ENCODE measurements at places on chromosomes 1 and 21. TPM values are rescaled to one million over a fixed set of nuclear protein-coding genes. Genes with fewer than 3 reads are reported as not detected.

The HJV gene
- total RNA-seq, result not detected

The FGR gene
- total RNA-seq, result 0.24 TPM

The HFM1 gene
- total RNA-seq, result not detected

DNA sequence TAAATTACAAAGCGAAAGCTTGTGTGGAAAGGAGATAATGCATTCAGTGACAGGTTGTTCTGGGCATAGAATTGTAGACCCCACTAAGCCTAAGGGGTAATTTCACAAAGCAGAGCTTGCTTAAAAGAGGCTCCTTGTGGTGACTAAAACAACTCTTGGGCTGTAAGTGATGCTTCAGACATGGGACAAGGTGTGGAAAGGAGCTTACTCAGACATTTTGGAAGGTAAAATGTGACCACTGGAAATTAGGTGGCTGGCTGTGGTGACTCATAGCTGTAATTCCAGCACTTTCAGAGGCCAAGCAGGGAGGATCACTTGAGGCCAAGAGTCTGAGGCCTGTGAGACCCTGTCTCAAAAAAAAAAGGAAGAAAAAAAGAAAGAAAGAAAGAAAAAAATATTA is 51.1 kb upstream of the LRRC8C start:
- DNase-seq, result peak; percentile 35
- H3K27me3 ChIP-seq, result no peaks in the 10 kb centered on the region
- H3K36me3 ChIP-seq, result peaks cover 80% of the 10 kb centered on the region
- H3K27ac ChIP-seq, result peak overlapping the region; percentile 53
- H3K4me1 ChIP-seq, result peaks cover 58% of the 10 kb centered on the region
- no peak overlapping the region for H3K4me3 ChIP-seq

DNA sequence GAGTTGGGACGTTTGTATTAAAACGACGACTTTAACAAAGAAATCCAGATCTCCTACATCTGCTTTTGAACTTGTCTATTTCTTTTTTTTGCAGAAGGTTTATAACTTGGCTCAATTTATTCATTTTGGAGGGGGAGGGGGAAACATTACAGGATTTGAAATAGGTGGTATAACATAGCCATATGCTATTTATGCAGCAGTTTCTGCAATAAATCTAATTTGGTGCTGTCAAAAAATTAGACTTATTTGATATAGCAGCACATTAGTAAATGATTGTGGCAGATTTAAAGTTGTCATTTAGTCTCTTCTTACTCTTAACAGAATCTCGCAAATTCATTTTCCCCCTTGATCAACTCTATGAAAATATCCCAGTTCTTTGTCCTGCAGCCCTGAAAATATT is 138.2 kb downstream of the SDCCAG8 start:
- no peaks in the 10 kb centered on the region for H3K27me3 ChIP-seq
- no peak for DNase-seq
- H3K4me3 ChIP-seq, result no peak overlapping the region
- H3K4me1 ChIP-seq, result peaks cover 5% of the 10 kb centered on the region

- DNase-seq, result no peak
- H3K36me3 ChIP-seq, result no peaks in the 10 kb centered on the region
- H3K27me3 ChIP-seq, result no peaks in the 10 kb centered on the region
- H3K4me3 ChIP-seq, result no peak overlapping the region
- H3K4me1 ChIP-seq, result no peaks in the 10 kb centered on the region
Observed at GRCh38 chr1:211632808-211633523, 42.5 kb downstream of the NEK2 start.

GRCh38 chr1:54336116-54336515 is 70.1 kb downstream of the SSBP3 start:
- no peak overlapping the region for H3K27ac ChIP-seq
- no peak overlapping the region for H3K4me3 ChIP-seq
- H3K27me3 ChIP-seq, result no peaks in the 10 kb centered on the region
- DNase-seq, result no peak

GRCh38 chr1:13487143-13487868 is 26.5 kb downstream of the LRRC38 start:
- no peaks in the 10 kb centered on the region for H3K4me1 ChIP-seq
- H3K36me3 ChIP-seq, result no peaks in the 10 kb centered on the region
- no peak overlapping the region for H3K4me3 ChIP-seq
- peaks cover 10% of the 10 kb centered on the region for H3K27me3 ChIP-seq
- no peak overlapping the region for H3K27ac ChIP-seq

DNA sequence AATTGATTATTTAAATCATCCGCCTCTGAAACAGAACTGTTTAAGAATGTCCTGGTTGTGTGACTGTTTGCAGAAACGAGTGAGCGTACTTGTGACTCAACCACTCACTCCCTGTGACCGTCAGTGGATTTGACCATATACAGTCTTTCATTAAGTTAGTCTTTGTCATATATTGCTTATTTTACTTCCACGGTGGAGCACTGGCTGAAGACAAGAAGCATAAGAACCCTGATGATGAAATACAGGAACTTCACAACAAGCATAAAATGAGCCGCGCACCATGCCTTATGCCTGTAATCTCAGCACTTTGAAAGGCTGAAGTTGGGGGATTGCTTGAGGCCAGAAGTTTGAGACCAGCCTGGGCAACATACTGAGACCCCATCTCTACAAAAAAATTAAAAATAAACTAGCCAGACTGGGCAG is 194.0 kb downstream of the TOMM20 start:
- H3K4me3 ChIP-seq, result no peak overlapping the region
- no peaks in the 10 kb centered on the region for H3K36me3 ChIP-seq
- peak; percentile 7 for DNase-seq
- no peaks in the 10 kb centered on the region for H3K27me3 ChIP-seq
- H3K27ac ChIP-seq, result peak overlapping the region; percentile 34

GRCh38 chr21:35139382-35139715 is 90.2 kb upstream of the RUNX1 start:
- H3K36me3 ChIP-seq, result no peaks in the 10 kb centered on the region
- no peaks in the 10 kb centered on the region for H3K27me3 ChIP-seq
- peaks cover 26% of the 10 kb centered on the region for H3K4me1 ChIP-seq
- no peak for DNase-seq
- peak overlapping the region; percentile 68 for H3K4me3 ChIP-seq

GRCh38 chr1:245390975-245391374 is 236.2 kb downstream of the KIF26B start:
- H3K27ac ChIP-seq, result no peak overlapping the region
- DNase-seq, result no peak
- H3K36me3 ChIP-seq, result no peaks in the 10 kb centered on the region
- no peaks in the 10 kb centered on the region for H3K4me1 ChIP-seq
- no peaks in the 10 kb centered on the region for H3K27me3 ChIP-seq

- DNase-seq, result peak; percentile 67
- H3K4me3 ChIP-seq, result peak within 1 kb of the TSS; percentile 20
- peaks cover 43% of the 10 kb centered on the region for H3K27me3 ChIP-seq
- peaks cover 3% of the 10 kb centered on the region for H3K4me1 ChIP-seq
Observed at GRCh38 chr1:159945483-159946241, at the start of gene IGSF9. IGSF9 (minus strand) TSS chr1:159945613; CDS start chr1:159943454, 2,159 bp downstream.

- H3K36me3 ChIP-seq, result no peaks in the 10 kb centered on the region
- no peaks in the 10 kb centered on the region for H3K4me1 ChIP-seq
- peaks cover 11% of the 10 kb centered on the region for H3K27me3 ChIP-seq
Observed at GRCh38 chr1:116115476-116116439, 4.6 kb downstream of the MAB21L3 start.

- H3K36me3 ChIP-seq, result no peaks in the 10 kb centered on the region
- DNase-seq, result no peak
- H3K27ac ChIP-seq, result no peak overlapping the region
- peaks cover 3% of the 10 kb centered on the region for H3K27me3 ChIP-seq
- no peak overlapping the region for H3K4me3 ChIP-seq
Observed at GRCh38 chr1:211895126-211895759, 64.7 kb upstream of the LPGAT1 start.

The SNIP1 gene
- total RNA-seq, result 19.0 TPM

DNA sequence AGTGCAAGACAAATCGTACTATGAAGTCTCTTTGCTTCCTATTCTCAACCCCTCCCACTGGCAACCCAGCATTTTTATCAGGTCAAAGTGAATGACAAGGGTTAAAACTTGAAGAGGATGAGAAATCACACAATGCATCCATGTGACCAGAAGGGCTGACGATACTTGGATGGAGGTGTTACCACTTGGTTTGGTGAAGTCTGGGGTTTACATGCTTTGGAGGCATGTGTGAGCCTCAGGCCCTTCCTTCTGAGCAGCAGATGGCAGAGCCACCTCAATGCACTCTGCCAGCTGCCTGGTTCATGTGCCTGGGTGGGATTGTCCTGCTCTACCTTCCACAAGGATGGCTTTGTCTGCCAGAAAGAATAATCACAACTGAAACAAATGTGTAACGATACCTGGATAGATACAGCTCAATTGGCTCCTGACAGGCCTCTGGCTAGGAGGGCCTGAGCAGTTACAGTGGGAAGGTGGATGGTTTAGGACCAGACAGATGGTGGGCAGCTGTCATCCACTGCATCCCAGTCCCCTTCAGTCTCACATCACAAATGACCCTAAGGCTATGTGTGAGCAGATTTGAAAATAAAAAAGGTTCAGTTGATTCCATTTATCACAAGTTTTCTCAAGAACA is 51.5 kb upstream of the CNIH3 start:
- H3K4me1 ChIP-seq, result no peaks in the 10 kb centered on the region
- DNase-seq, result no peak
- no peak overlapping the region for H3K4me3 ChIP-seq
- H3K27me3 ChIP-seq, result no peaks in the 10 kb centered on the region
- H3K27ac ChIP-seq, result no peak overlapping the region
- no peaks in the 10 kb centered on the region for H3K36me3 ChIP-seq

DNA sequence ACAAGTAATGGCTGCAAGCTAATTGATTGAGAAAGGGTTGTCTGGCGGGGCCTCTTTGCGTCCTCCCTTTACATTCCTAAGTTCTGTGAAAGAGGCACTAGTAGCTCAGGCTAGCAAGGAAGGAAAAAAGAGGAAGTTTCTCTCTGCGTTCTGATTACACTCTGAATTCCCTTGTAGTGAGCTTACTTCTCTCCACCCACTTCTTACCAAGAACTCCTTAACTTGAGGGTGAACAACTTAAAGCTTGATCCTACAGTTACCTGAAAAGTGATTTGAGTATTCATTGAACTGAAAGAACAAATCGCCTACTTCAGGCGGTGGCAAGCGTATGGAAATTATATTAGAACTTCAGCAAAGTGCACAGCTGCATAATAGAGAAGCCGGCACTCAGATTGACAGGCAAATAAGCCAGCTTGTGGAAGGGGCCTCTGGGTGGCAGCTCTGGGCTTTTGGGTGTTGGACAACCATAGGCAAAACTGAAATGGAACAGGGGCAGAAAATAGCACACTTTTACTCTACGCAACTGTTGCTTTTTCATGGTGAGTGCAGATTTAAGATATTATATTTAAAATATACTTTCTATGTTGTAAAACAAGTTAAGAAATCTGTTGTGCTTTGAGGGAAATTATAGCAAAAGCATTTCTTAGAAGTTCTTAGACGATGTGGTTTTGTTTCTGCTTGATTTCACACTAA is 464.5 kb downstream of the USP25 start:
- no peak overlapping the region for H3K27ac ChIP-seq
- H3K4me3 ChIP-seq, result no peak overlapping the region
- no peaks in the 10 kb centered on the region for H3K36me3 ChIP-seq

GRCh38 chr1:236156512-236157208 is 14.3 kb downstream of the GPR137B start:
- no peak overlapping the region for H3K27ac ChIP-seq
- no peak overlapping the region for H3K4me3 ChIP-seq
- H3K27me3 ChIP-seq, result no peaks in the 10 kb centered on the region
- H3K4me1 ChIP-seq, result peaks cover 36% of the 10 kb centered on the region
- peak; percentile 72 for DNase-seq
- peaks cover 14% of the 10 kb centered on the region for H3K36me3 ChIP-seq

DNA sequence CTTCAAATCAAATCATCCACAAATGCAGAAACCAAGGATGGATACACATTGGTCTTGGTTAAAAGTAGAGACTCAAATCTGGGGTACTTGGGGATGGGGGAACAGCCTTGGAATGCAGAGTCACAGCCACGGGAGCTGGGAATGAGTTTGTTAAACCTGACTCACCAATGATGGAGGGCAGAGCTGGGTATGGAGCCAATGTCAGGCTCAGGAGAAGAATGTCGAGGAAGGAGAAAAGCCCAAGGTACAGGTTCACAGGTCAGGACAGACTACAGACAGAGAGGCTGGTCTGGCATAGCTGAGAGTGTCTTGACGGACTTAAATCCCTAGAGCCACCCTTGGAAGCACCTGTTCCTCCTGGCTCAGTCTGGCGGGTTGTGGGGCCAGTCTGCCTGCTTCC is 237.6 kb downstream of the NTNG1 start:
- no peaks in the 10 kb centered on the region for H3K36me3 ChIP-seq
- no peak overlapping the region for H3K4me3 ChIP-seq
- H3K27ac ChIP-seq, result no peak overlapping the region
- no peaks in the 10 kb centered on the region for H3K4me1 ChIP-seq
- H3K27me3 ChIP-seq, result peaks cover 2% of the 10 kb centered on the region
- DNase-seq, result no peak

- no peak overlapping the region for H3K27ac ChIP-seq
- H3K4me1 ChIP-seq, result peaks cover 7% of the 10 kb centered on the region
- H3K36me3 ChIP-seq, result peaks cover 41% of the 10 kb centered on the region
- no peak for DNase-seq
- H3K4me3 ChIP-seq, result no peak overlapping the region
- H3K27me3 ChIP-seq, result no peaks in the 10 kb centered on the region
Observed at GRCh38 chr1:36175137-36176095, 19.5 kb downstream of the MAP7D1 start.

The TARBP1 gene
- total RNA-seq, result 28.9 TPM

DNA sequence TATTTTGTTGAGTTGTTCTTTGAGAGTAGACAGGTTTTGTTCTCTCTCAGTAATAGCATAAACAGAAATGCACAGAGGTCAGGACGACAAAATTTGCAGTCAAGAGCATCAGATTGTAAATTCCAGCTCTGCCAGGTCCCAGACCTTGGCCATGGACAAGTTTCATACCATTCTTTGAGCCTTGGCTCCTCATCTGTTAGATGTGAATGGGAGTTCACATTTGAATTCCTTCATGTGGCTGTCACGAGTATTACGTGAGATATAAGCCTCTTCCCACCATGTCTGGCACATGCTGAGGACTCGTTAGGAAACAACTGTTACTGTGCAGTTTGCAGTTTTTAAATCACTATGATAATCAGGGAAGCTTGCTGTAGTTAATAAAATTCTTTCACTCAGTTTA is 93.2 kb upstream of the KCTD3 start:
- DNase-seq, result no peak
- H3K4me1 ChIP-seq, result no peaks in the 10 kb centered on the region
- H3K4me3 ChIP-seq, result no peak overlapping the region
- no peaks in the 10 kb centered on the region for H3K36me3 ChIP-seq
- H3K27ac ChIP-seq, result no peak overlapping the region

GRCh38 chr1:197485790-197486189 is 217.7 kb downstream of the CRB1 start:
- H3K27ac ChIP-seq, result no peak overlapping the region
- H3K4me1 ChIP-seq, result peaks cover 9% of the 10 kb centered on the region
- H3K4me3 ChIP-seq, result no peak overlapping the region
- H3K36me3 ChIP-seq, result no peaks in the 10 kb centered on the region
- DNase-seq, result no peak
- peaks cover 3% of the 10 kb centered on the region for H3K27me3 ChIP-seq

DNA sequence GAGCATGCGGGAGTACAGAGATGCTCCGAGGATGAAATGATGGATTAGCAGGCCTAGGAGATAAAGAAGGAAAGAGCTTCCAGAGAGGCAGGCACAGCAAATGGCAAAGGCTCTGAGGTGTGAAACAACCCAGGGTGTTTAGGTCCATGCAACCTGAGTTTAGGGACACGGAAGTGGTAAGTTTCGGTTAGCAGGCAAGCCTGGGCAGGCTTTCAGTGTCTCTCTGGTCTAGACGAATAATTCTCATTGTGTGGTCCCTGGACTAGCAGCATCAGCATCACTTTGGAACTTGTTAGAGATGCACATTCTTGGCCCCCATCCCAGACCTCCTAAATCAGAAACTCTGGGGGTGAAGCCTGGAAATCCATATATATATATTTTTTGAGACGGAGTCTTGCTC is 18.6 kb downstream of the NKAIN1 start:
- no peaks in the 10 kb centered on the region for H3K36me3 ChIP-seq
- H3K27me3 ChIP-seq, result peaks cover 2% of the 10 kb centered on the region
- H3K27ac ChIP-seq, result no peak overlapping the region
- no peaks in the 10 kb centered on the region for H3K4me1 ChIP-seq

The NR1I3 gene
- total RNA-seq, result not detected

Data from activated CD4-positive, alpha-beta memory T cell treated with anti-CD3 and anti-CD28 coated beads for 36 hours (primary cell).